ENCODE measurements at places on chromosomes 4 and X. TPM values are rescaled to one million over a fixed set of nuclear protein-coding genes. Genes with fewer than 3 reads are reported as not detected.
A peak's percentile ranks its signal among the peaks of the same experiment; 100 is the strongest.

TXK gene
- polyA plus RNA-seq = 4.9 TPM

XKRX gene
- 8.8 TPM for polyA plus RNA-seq

CSN2 gene
- polyA plus RNA-seq = not detected

GRCh38 chr4:78776729-78777575 is 802 bp downstream of the BMP2K start:
- H3K4me3 ChIP-seq = peak overlapping the region; percentile 92
- no peaks in the 10 kb centered on the region for H3K27me3 ChIP-seq
- H3K27ac ChIP-seq = peak overlapping the region; percentile 96
- H3K4me1 ChIP-seq = peaks cover 15% of the 10 kb centered on the region
- H3K36me3 ChIP-seq = no peaks in the 10 kb centered on the region

- no peak for DNase-seq
- H3K4me3 ChIP-seq = no peak overlapping the region
- H3K27me3 ChIP-seq = no peaks in the 10 kb centered on the region
Measured at GRCh38 chr4:101304916-101305315, 42.4 kb downstream of the PPP3CA start.

DNA sequence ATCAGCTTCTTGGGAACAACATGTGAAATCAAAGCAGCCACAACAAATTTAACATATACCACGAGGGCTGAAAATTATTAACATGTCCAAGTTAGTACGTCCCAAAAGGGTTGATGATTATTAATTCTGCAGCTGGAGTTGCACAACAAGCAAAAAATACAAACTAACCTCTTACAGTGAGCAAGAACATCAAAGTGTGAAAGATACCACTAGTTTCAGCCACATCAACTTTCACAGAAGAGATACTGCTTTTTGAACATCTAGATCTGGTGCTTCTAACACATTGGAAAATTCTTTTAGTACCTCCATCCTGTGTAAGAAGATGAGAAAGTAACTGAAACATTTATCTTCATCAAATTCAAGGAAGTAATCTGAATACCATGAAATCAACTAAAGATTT is 334.1 kb downstream of the PCDH7 start:
- no peaks in the 10 kb centered on the region for H3K4me1 ChIP-seq
- H3K27me3 ChIP-seq = no peaks in the 10 kb centered on the region
- H3K4me3 ChIP-seq = no peak overlapping the region
- H3K27ac ChIP-seq = no peak overlapping the region

DNA sequence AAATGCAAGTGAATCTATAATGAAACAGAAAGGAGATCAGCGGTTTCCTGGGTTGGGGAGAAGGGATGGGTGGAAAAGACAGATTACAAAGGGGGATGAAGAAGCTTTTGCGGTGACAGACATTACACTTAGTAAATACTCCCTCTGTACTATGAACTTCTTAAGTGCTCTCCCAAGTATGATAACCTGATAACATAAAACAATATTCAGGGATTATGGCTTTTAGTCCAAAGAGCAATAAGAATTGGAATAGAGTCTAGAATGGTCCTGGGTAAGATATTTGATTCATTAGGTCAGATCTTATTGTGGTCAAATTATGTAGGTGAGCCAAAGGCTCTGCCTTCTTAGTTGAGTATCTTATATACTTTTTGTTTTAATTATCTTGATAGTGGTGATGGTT is 9.2 kb downstream of the LRRC66 start:
- H3K4me3 ChIP-seq = no peak overlapping the region
- DNase-seq = no peak
- H3K27ac ChIP-seq = peak overlapping the region; percentile 78
- H3K27me3 ChIP-seq = no peaks in the 10 kb centered on the region
- H3K36me3 ChIP-seq = no peaks in the 10 kb centered on the region
- H3K4me1 ChIP-seq = peaks cover 27% of the 10 kb centered on the region

PAGE5 gene
- not detected for polyA plus RNA-seq

DNA sequence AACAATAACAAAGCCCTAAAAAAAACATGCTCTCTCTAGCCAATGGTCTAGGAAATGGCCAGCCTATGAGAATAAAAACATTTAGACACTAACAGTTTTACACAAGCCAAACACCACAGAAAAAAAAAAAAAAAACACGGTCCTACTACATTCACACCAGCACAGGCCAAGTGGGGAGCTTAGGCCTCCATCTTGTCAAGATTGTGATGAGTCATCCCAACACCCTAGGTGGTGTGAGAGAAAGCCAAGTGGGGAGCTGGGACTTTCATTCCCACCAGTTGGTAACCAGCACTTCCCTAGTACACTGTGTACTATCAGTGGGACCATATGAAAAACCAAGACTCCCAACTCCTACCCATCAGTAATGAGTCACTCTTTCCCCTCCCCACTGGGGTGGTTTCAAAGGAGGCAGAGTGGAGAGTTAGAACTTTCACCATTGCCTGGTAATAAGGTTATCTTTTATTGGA is 95.6 kb downstream of the ADAMTS3 start:
- H3K27ac ChIP-seq = no peak overlapping the region
- no peak for DNase-seq
- H3K4me3 ChIP-seq = no peak overlapping the region
- no peaks in the 10 kb centered on the region for H3K4me1 ChIP-seq
- H3K36me3 ChIP-seq = no peaks in the 10 kb centered on the region
- no peaks in the 10 kb centered on the region for H3K27me3 ChIP-seq

DNA sequence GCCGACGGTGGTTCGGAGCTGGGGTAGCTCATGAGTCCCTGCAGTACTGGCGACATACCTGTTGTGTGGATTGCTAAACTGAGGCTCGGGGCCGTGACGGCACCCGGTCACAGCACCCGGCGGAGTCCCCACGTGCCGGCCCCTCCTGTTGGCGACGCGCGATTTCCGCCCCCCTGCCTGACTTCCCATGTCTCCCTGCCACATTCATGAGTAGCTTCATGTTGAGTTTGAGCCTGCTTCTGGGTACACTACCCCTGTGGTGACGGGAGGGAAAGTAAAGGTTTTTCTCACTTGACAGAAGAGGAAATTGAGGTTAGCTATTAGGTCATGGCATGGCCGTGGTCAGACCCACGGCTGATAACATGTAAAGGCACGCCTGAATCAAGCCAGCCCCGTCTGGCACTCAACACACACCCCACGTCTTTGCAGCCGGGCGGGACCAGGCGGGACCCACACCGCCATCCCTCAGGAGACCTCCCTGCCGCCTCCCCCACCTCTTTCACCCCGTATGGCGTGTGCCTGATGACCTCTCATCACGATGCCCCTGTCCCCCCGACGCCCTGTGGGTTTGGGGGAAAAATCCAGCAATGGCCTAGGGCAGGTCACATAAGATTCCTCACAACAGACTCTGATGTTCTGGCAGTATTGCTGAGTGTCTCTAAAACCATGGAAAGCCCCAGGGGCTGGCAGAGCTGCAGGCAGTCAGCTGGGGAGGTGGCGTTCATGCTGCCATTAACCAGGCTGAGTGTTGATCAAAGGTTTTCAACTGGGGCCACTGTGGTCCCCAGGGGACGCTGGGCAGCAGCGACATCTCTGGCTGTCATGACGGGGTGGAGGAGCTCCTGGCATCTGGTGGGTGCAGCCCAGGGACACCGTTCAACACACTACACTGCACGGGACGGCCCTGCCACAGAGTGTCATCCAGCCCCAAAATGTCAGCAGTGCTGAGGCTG is 29.2 kb downstream of the P2RY8 start:
- H3K4me3 ChIP-seq = no peak overlapping the region
- no peaks in the 10 kb centered on the region for H3K36me3 ChIP-seq
- H3K4me1 ChIP-seq = no peaks in the 10 kb centered on the region
- no peak overlapping the region for H3K27ac ChIP-seq
- H3K27me3 ChIP-seq = no peaks in the 10 kb centered on the region

GRCh38 chr4:140158365-140159030 is 4.5 kb upstream of the MAML3 start:
- H3K36me3 ChIP-seq = no peaks in the 10 kb centered on the region
- DNase-seq = no peak
- no peaks in the 10 kb centered on the region for H3K27me3 ChIP-seq
- H3K4me1 ChIP-seq = no peaks in the 10 kb centered on the region

DNA sequence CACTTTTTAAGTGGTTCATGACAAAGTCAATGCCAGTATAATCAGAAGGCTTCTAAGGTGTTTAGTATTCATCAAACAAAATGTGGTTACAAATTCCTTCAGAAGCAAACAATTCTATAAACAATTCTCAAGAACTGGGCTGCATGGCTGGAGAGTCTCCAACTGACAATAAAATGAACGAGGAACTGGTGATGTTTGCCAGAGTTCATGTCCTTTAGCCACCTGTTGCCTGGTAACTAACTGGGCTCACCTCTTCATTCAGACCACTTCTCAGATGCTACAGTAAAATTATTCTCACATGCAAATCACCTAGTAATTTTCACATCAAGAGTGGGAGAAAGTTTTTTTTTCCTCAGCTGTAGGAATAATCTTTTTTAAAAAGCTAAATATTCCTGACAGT is 53.3 kb downstream of the CAMK2D start:
- H3K36me3 ChIP-seq = peaks cover 2% of the 10 kb centered on the region
- H3K4me3 ChIP-seq = no peak overlapping the region
- no peaks in the 10 kb centered on the region for H3K27me3 ChIP-seq
- no peaks in the 10 kb centered on the region for H3K4me1 ChIP-seq

PF4V1 gene
- 0.24 TPM for polyA plus RNA-seq

ZNF330 gene
- polyA plus RNA-seq = 49.7 TPM

DNA sequence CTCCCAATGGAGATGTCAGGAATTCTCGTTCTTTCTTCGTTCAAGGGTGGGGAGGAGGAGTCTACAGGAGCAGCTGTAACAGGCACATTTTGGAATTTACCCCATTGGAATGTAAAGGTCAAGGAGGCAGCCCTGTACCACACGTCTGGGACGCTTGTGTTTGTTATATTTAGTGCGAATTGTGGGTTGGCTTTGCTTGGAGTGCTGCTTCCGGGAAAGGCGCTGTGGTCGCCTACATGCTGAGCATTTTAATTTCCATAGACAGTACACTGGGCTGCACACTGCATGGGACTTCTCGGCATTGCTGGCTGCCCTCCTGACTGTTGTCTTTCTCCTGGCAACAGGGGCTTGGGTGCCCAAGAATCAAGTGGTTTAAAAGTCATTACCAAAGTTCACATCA is 12.8 kb downstream of the GYG2 start:
- DNase-seq = no peak
- peaks cover 2% of the 10 kb centered on the region for H3K36me3 ChIP-seq
- no peaks in the 10 kb centered on the region for H3K4me1 ChIP-seq
- H3K27ac ChIP-seq = no peak overlapping the region
- no peaks in the 10 kb centered on the region for H3K27me3 ChIP-seq
- H3K4me3 ChIP-seq = no peak overlapping the region

Measured in large intestine (tissue), 12 donors.